ENCODE measurements at places on chromosomes 7 and 10.

- no peak for DNase-seq
These were observed 18.9 kb upstream of the UBN2 start for GRCh38 chr7:139212133-139212532.

GRCh38 chr10:113569576-113569975, 16.7 kb downstream of the HABP2 start:
- no peak for DNase-seq

DNA sequence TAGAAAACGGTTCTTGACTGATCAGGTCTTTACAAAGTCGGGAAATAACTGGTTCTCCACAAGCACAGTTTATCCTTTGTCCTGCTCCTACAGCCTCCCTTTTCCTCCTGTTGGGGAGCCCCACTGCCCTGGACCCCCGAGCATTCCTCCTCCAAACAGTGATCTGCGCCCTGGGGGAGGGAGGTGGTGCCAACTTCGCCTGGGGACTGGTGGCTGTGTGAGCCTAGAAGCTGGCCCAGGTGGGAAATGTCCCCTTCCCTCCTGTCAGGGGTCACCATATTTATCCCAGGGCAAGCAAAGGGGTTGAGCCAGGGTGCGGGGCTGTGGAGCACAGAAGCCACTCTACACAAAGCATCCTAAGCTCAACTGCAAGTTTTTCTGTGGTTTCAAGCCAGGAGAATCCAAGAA, 5.2 kb downstream of the HMX3 start:
- DNase-seq: no peak

DNA sequence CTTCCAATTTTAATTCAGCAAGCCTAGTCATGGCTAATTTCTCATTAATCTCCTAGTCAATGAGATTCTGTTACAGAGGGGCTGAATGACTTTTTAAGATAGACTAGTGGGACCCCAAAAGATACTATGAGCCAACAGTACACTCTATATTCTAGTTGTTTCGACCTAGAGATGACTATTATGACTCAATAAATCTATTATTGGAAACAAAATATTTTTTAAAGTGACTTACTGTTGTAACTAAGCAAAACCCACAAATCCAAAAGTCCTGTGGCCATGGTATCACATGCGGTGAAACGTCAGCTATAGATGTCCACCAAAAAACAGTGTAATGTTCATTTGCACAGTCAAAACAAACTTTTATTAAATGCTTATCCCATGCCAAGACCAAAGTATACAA, 95.3 kb upstream of the ADO start:
- no peak for DNase-seq

DNA sequence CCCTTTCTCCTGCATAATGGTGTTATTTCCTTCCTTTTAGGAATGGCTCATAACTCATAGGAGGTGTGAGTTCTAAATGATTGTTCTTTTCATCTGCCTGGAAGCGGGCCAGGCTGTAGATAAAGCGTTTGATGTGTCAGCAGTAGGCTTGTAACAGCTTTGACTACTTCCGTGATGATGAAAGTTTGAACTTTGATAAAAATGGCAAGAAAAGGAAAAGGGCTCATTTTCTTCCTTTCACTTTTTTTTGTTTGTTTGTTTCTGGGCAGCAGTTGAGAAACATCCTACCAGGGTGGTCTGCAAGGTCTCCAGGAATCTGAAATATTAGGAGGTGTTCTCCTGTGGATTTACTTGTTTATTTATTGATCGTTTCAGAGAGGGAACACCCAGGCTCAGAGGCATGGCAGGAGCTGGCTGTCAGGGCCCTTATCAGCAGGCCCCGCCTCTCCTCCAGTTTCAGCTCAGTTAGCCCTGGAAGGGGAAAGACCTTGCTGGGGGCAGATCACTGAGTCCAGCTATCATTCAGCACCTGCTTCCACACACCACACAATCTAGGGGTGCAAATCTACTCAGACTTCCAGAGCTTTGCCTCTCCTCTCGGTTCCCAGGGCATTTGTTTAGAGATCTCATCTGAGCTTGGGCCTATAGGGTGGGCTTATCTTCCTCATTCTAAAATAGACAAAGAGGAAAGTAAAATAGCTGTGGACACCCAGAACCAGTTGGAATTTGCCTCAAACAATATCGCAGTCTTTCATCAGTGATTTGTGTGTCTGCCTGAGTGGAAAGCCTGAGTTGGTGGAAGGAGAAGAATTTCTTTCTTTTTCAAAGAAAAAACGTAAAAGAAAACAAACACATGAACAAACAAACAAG, 130.9 kb downstream of the BMPER start:
- no peak for DNase-seq

- no peak for DNase-seq
These were observed 21.8 kb upstream of the SMNDC1 start for GRCh38 chr10:110326351-110327032.
